ENCODE measurements at places on chromosomes 2 and 18. TPM values are rescaled to one million over a fixed set of nuclear protein-coding genes. Genes with fewer than 3 reads are reported as not detected.

CIDEA gene
- total RNA-seq = 0.84 TPM

DYSF gene
- total RNA-seq = under 0.01 TPM

ASXL3 gene
- 0.45 TPM for total RNA-seq

LDLRAD4 gene
- total RNA-seq = not detected

PROKR1 gene
- not detected for total RNA-seq

HTR2B gene
- total RNA-seq = under 0.01 TPM

B3GNT7 gene
- total RNA-seq = 0.50 TPM

KCNG2 gene
- total RNA-seq = 1.9 TPM

SERPINB3 gene
- total RNA-seq = not detected

SIX2 gene
- total RNA-seq = under 0.01 TPM

TTN gene
- under 0.01 TPM for total RNA-seq

BBS5 gene
- total RNA-seq = 4.6 TPM
